GM12878 (cell line): ENCODE measurements at places on chromosomes 3 and 15.

GRCh38 chr3:112568642-112569041 is 6.8 kb downstream of the SLC35A5 start:
- no peaks in the 10 kb centered on the region for H3K4me1 ChIP-seq
- DNase-seq: no peak
- no peak overlapping the region for H3K4me3 ChIP-seq
- peaks cover 8% of the 10 kb centered on the region; the same call in 1 of the 2 replicates for H3K36me3 ChIP-seq

DNA sequence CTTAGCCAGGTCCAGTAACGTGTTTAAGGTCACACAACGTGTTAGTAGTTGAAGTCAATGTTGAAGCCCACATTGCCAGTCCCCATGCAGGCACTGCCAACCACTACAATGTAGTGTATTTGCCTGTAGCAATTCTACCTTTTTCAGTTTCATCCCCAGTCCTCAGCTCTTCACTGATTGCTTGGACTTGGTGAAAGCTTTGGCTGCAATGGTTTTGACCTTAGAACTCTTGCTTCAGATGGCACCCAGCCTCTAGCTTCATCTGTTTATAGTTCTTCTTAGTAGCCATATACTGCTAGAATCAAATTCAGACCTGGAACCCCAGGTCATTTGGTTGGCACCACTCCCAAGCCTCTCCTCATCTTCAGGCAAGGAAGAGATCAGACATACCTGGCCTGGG is 345.4 kb upstream of the SEMA6D start:
- H3K36me3 ChIP-seq: no peaks in the 10 kb centered on the region
- H3K27me3 ChIP-seq: no peaks in the 10 kb centered on the region
- no peak overlapping the region for H3K4me3 ChIP-seq
- no peaks in the 10 kb centered on the region for H3K4me1 ChIP-seq

DNA sequence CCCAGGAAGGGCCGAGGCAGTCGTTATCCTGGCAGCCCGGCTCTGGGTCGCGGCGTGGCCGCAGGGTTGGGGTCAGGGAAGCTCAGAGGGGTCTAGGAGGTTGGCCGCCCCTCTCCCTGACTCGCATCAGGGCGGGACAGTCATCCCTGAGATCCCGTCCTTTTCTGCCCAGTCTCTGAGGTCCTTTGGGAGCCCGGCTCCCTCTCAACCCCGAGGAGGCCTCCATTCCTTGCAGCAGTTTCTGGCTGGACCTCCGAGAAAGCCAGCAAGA is 495 bp downstream of the HYAL2 start:
- 0 out of 2 replicates have a peak, but pooled peaks cover 4% of the 10 kb centered on the region for H3K36me3 ChIP-seq
- H3K4me1 ChIP-seq: peaks cover 17% of the 10 kb centered on the region
- H3K27me3 ChIP-seq: no peaks in the 10 kb centered on the region
- no peak for DNase-seq
- H3K27ac ChIP-seq: peak overlapping the region; percentile 8; the same call in 1 of the 2 replicates

- DNase-seq: no peak
- no peaks in the 10 kb centered on the region for H3K27me3 ChIP-seq
- no peak overlapping the region for H3K27ac ChIP-seq
- H3K36me3 ChIP-seq: no peaks in the 10 kb centered on the region
- no peak overlapping the region for H3K4me3 ChIP-seq
Measured at GRCh38 chr3:71238355-71238757, 345.2 kb downstream of the FOXP1 start.
